Stimulated activated CD4-positive, alpha-beta T cell treated with anti-CD3 and anti-CD28 coated beads, TNF-alpha, amount 100 ng/mL, for 4 hours (primary cell): ENCODE measurements at places on chromosomes 2 and 18.

GRCh38 chr2:111624411-111625156, 259.4 kb downstream of the ANAPC1 start:
- no peak for DNase-seq

GRCh38 chr18:74500372-74500771, 4.2 kb downstream of the CNDP2 start:
- DNase-seq = no peak

DNA sequence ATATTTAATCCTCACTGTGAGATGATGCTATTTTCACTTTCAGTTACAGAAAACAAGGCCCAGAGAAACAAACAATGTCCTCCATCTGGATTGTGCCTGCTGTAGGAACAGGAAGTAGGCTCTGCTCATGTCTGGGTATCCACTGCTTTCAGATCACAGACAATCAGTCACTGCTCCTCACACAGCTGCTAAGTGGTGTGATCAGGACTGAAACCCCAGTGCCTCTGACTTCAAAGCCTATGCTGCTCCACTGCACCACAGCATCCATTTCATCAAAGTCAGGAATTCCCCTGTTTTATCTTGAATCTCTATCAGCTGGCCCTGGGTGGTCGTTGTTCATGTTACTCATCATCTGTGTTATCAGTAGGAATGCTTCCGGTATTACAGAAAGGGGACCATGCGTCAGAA, 303.8 kb upstream of the TRIB2 start:
- DNase-seq = no peak

- DNase-seq = no peak
Observed at GRCh38 chr2:216714376-216714775, 19.0 kb upstream of the IGFBP5 start.
